ENCODE measurements at places on chromosomes 2 and 18.

GRCh38 chr2:44087714-44088092, 81.0 kb upstream of the PPM1B start:
- no peak for DNase-seq

DNA sequence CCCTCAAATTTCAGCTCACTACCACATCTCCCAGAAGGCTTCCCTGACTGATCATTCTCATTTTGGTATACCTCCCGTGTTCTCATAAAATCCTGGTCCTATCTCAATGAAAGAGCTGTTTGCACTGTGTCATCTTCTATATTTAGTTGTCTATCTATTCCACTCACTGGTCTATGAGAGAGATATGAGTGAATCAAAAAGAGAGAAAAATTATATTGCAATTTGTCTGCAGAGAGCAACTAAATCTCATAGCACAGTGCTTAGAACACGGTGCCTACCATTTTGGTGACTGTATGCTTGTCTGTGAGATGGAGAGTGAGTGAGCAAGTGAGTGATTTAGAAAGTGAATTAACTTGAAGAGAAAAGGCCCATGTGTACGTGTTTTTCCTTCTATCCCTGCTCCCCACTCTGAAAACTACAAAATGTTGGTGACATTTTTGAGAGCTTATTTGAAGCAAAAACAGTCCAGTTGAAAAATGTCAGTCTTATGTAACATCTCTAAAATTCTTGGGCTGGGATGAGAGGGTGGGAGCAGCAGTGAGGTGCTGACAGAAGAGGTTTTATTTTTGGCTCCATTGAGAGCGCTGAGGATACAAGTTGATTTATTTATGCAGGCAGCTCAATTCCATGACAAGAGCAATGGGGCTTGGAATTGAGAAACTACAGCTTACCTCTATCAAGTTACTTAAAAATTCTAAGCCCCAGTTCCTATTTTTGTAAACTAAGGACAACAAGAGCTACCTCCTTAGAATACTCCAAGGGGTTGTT, 373.5 kb upstream of the CHST9 start:
- no peak for DNase-seq

DNA sequence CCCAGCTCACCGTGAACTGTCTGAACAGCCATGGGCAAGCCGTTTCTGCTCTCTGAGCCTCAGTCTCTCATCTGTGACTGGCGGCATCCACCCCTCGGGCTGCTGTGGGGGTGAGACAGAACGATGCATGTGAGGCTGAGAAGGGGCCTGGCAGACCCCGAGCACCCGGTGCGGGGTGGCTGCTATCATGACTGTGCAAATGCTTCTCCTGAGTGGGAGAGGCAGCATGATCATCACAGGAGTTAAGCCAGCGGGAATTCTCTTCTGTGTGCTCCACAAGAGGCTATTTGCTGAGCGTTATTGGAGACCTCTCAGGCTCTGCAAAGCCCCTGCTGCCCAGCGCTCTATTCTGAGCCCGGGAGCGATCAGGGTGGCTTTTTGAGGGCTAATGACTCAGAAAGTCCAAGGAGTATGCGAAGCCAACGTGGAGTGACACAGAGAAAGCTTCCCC, 45.8 kb upstream of the ID2 start:
- DNase-seq: peak; percentile 31

DNA sequence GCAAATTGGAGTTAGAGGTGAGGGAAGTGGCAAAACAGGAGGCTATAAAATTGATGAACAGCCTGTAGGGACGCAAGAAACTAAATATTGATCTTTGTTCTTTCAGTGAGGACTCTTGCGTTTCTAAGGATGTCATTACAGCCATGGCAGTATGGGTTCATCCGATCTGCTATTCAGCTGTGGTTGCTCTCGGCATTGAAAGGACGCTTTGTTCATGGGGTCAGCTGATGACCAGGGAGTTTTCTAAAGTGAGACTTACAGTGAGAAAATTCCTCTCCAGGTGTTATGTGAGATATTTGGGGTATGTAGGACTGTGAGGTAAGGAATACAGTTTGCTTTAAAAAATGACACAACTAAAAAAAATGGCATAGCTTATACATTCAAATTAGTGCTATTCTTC, 52.7 kb upstream of the PELI1 start:
- no peak for DNase-seq

DNA sequence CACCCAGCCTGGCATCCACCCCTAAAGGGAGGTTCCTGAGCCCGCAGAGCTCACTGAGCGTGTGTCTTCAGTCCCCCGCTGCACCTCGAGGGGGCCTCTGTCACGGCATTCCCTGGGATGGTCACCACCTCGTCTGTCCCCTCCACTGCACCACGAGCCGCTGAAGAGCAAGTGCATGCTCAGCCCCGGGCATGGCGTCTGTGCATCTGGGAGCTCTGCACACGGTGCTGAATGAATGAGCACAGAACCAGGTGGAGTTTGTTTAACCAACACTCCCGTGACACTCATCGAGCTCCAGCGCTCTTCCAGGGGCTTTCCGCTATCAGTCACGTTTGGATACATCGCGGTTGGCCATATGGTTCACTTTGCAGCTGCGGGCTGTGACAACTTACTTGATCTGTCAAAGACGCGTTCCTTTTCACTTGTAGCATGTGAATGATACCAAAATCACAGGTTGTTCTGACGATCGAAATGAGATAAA, 9.2 kb downstream of the ALLC start:
- DNase-seq: no peak
